Fibroblast of lung (primary cell): ENCODE measurements at places on chromosomes 5 and 9. TPM values are rescaled to one million over a fixed set of nuclear protein-coding genes. Genes with fewer than 3 reads are reported as not detected.

Gene PTGS1
- 8.0 and 13.4 TPM in 2 replicates for total RNA-seq

Gene PCDHGB2
- 3.1 and 4.6 TPM in 2 replicates for total RNA-seq

Gene N4BP3
- total RNA-seq = 0.26 and 0.83 TPM in 2 replicates

Gene FBXL7
- 3.3 and 6.4 TPM in 2 replicates for total RNA-seq

Gene NTRK2
- total RNA-seq = 0.26 and 0.66 TPM in 2 replicates

Gene SNCB
- total RNA-seq = 0.17 TPM in 1 of 2 replicates, not detected in the other

Gene POLR1E
- 31.7 and 43.7 TPM in 2 replicates for total RNA-seq

Gene PCDHB2
- total RNA-seq = 1.8 and 4.6 TPM in 2 replicates

Gene PCDHGB1
- total RNA-seq = 3.1 and 4.3 TPM in 2 replicates

Gene HTR4
- total RNA-seq = not detected in 2 replicates

Gene PCDHGA2
- total RNA-seq = 2.8 and 4.5 TPM in 2 replicates

Gene SYNPO
- total RNA-seq = 5.6 and 6.6 TPM in 2 replicates

Gene NR6A1
- total RNA-seq = 0.26 and 0.50 TPM in 2 replicates

Gene NSUN2
- 36.5 and 43.6 TPM in 2 replicates for total RNA-seq

Gene F2RL2
- 13.1 and 82.6 TPM in 2 replicates for total RNA-seq

Gene COMMD10
- total RNA-seq = 31.6 and 35.8 TPM in 2 replicates

Gene CDH18
- 0.33 TPM in 1 of 2 replicates, not detected in the other for total RNA-seq

Gene PCDHGC5
- 1.3 and 2.6 TPM in 2 replicates for total RNA-seq

Gene GFPT2
- 19.3 and 26.7 TPM in 2 replicates for total RNA-seq

Gene TAF11L6
- not detected in 2 replicates for total RNA-seq

Gene GDNF
- total RNA-seq = 0.51 and 0.83 TPM in 2 replicates
